NCI-H69 (cell line): ENCODE measurements at places on chromosomes 2 and 18.

DNA sequence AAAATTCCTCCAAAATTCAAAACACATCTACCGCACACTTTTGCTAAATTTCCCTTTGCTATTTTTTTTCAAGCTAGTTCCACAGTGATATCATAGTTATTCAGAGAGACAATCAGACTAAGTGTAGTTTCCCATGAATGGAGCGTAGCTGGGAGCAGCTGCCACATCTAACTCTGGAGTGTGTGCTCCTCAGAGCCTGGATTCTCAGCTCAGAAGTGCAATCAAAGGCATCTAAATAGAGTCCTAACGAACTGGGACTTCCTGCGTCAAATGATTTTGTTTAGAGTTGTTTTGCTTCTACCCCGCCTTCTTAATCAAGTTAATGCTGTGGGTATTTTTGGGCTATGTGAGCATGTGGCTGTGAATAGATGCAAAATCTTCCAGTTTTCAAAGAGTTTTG is 160.3 kb downstream of the TMEM18 start:
- DNase-seq = no peak

DNA sequence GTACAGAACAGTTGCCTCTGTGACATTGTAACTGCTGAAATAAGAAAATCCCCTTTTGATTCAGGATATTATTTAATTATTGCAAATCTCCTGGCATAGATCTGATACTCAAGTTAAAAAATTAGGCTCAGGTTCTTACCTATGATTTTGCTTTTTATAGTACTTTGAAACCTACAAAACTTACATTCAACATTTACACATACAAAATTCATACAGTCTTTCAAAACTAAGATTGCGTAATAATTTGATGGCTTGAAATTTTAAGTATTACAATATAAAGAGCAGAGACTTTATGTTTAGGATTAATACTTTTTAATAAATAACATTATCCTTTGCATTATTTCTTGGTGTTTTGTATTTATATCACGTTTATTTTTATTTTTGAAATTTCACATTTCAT is 291.1 kb downstream of the CCDC102B start:
- no peak for DNase-seq

DNA sequence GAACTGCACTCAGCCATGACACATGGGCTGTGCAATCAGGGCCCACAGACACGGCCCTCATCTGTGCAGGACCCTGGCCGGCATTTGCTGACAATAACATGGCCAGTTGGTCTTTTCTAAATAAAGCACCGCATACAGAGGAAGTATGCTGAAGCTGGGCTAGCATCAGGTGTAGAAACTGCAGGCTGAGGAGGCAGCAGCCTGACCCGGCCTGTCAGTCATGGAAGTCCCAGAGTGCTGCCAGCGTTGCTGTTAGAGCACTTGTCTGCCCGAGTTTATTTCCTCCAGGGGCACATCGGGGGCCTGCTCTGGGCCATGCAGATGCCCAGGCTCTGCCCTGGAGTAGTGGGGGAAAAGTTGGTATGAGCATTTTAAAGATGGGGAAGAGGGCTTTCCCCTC is 4.1 kb upstream of the PTPN18 start:
- DNase-seq = no peak

DNA sequence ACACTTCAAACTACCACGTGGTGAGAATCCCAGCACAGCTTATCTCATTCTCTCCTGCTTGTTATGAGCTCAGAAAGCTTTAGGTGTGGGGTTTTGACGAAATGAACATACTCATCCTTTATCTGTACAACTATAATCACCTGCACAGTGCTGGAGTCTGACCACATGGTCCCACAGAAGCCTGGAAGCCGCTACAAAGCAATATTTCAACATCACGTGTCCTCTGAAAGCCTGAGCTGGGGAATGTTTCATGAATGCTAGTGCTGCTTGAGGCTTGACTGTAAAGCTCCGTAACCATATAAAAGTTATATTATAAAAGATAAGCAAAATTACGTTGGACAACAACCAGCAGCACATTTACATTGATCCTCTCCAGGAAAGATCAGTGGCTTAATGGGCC is 43.9 kb downstream of the PIEZO2 start:
- DNase-seq = no peak

- DNase-seq = no peak
Measured at GRCh38 chr2:223889229-223889628, 51.8 kb upstream of the AP1S3 start.

GRCh38 chr2:160892204-160892603 is 268.0 kb upstream of the TANK start:
- DNase-seq = no peak

DNA sequence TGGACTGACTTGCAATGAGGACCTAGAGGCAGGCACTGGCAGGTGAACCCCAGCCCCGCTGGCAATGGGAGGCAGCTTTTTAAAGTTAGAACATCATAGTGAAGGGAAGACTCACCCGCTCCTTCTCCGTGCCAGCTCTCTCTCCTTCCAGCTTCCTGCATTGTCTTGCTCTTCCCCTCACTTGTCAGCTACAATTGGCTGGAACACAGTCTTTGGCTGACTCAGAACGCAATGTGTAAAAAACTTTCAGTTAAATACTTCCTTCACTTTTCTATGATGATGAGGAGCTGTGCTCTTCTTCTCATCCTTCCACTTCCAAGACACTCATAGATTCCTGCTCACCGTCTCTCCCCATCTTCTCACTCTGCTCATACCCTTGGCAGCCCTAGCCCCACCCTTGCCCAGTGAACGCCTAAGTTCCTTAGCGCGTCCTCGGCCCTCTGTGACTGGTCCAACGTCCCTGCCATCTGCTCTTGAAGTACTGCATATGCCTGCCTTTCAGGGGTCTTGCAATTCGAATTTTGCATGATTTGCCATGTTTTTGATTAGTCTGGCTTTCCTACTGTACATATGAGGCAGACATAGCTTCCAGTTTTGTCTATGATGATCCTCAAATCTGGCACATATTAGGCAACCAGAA is 118.0 kb upstream of the TMEM200C start:
- no peak for DNase-seq

- no peak for DNase-seq
Measured at GRCh38 chr2:231123362-231123898, 1.4 kb downstream of the HTR2B start.

GRCh38 chr2:108571286-108571685 is 37.0 kb downstream of the LIMS1 start:
- DNase-seq = no peak

- peak; percentile 84 for DNase-seq
Measured at GRCh38 chr2:18546567-18546966, 13.9 kb downstream of the RDH14 start.

- DNase-seq = peak; percentile 79
Measured at GRCh38 chr18:53941601-53942338, 282.7 kb downstream of the MBD2 start.

DNA sequence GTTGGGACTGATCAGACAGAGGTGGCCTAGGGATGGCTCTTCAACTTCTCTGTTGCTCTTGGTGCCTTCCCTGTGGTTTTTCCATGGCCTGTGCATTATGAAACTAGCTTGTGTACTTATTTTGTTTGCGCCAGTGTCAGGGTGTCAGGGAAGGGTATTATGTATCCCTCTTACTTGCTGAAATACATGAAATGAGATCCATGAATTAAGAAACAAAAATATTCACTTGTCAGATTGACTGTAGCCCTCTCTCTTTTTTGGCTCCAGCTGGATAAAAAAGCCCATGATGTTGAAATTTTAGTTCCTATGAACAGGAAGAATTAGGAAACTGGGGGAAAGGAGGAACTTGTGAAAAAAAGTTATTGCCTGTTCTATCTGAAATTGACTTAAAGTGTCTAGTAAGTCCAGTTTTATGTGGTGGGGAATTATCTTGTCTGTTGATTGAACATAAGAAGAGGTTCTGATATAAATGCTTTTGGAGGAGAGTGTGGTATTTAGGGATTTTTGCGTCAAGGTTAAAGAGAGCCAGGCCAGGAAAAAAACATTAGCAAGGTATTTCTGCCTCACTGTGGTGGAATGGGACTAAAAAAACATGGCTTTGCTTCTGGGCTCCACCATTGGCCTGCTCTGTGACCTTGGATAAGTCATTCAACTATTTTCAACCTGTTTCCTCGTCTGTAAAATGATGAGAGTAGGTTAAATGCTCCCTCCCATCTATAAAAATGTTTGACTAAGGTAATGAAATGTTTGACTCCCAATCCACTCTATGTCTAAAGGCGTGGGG is 12.0 kb downstream of the UGP2 start:
- DNase-seq = no peak

DNA sequence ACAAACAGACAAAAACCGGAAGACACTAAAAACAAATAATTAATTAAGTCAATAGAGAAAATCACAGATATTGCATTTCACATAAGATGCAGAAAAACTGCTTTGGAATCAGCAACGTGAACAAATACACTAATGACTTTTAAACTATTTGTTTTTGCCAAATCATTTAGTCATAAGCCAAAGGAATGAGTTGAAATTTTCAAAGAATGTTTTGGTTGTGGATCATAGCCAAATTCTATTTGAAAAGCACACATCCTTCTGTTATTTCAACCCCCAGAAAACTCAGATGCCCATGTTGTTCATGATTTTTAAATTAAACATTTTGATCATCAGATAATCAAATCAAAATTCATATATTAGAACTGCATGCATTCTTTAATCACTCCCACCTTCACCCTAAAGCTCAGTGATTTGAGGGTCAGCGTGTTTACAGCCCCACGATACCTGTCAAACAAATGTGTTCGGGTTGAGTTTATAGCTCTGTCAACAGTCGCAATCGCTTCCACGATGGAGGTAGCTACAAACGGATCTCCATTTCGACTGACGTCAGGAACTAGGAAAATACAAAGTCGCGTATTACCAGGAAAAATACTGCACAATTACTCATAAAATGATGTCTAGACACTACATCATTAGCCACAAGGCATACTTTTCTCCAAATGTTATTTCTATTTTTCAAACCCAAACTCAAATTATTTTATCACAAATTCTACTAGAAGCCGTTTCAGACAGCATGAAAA is 90.2 kb downstream of the PXDN start:
- DNase-seq = no peak

DNA sequence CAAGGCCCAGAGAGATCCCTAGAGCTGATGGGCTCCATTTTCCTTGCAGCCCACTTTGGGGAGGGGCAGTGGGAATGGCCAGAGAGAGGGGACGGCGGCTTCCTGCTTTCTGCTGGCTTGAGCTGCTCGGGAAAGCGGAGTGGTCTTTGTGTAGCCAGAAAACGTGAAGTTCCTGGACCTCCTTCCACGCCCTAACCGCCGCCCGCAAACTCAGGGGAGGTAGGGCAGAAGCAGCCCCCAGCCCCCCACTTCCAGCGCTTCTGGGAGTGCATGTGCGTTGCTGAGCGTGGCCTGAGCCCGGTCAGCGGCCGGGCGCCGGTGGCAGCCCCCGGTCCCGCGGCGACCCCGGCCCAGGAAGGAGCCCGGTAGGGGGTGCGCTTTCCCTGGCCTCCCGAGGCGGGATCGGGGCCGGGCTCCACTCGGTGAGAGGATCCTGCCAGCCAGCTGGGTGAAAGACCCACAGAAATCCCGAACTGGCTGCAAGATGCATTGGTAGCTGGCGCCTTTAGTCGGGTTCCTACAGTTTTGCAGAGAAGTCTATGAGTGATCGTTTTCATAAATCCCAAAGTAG is 25.3 kb upstream of the BOD1L2 start:
- DNase-seq = no peak

DNA sequence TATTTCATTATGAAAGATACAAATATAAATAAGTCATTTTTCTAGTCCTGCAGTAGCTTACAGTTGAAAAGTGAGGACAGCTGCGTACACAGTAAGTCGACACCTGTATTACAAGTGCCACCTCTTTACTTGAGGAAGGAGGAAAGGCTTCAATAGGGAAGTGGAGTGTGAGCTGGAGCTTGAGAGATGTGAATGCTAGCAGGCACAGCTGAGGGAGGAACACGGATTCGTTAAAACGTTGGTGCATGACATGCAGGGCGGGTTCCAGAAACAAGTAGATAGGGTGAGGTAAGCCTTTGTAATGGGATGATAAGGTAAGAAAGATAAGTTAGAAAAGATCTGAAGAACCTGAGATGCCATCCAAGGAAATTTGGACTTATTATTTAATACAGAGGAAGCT is 98.1 kb upstream of the CSRNP3 start:
- no peak for DNase-seq

DNA sequence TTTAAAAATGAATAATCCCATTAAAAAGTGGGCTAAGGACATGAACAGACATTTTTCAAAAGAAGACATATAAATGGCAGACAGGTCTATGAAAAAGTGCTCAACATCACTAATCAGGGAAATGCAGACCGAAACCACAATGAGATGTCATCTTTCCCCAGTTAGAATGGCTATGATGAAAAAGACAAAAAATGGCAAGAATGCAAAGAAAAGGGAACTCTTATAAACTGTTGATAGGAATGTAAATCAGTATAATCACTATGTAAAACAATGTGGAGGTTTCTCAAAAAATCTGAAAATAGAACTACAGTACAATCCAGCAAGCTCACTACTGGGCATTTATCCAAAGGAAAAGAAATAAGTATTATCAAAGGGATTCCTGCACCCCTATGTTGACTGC is 169.2 kb downstream of the METTL4 start:
- DNase-seq = no peak

DNA sequence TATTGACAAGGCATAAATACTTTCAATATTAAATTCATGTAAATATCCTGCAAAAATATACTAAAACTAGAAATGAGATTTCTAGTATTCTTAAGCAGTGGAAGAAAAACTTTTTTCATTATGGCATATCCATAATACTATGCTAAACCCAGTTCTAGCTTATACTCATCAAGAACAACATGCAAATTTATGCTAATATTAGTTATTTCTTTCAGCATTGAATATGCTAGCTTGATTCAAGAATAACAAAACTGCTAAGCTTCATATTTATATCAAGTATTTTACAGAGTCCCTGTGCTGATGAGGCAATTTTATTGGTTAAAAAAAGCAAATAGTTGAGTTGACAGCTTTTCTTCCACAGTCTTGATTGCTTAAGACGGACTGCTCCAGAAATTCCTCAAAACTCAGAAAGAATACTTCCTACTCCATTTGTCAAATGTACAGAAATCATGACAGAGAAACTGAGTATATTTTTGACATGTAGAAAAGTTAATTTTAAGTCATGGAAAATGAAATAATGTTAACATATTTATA is 105.0 kb downstream of the PIGN start:
- no peak for DNase-seq

- no peak for DNase-seq
Measured at GRCh38 chr2:39361511-39361910, 75.6 kb downstream of the MAP4K3 start.

- peak; percentile 9 for DNase-seq
Measured at GRCh38 chr2:28469947-28470535, 25.8 kb upstream of the PLB1 start.

- no peak for DNase-seq
Measured at GRCh38 chr2:130345091-130345490, 2.4 kb downstream of the IMP4 start.
